Stimulated activated CD4-positive, alpha-beta T cell treated with anti-CD3 and anti-CD28 coated beads, Interleukin-15, amount 100 ng/mL, for 1 hour (primary cell): ENCODE measurements at places on chromosomes 7 and 10.

- no peak for DNase-seq
These were observed 141.7 kb downstream of the SEC23IP start for GRCh38 chr10:120034236-120034635.

- no peak for DNase-seq
These were observed 69.3 kb upstream of the PHYHIPL start for GRCh38 chr10:59107147-59107546.

GRCh38 chr7:122383934-122384333, 79.4 kb upstream of the FEZF1 start:
- DNase-seq: no peak

GRCh38 chr10:53403688-53404087, 631.1 kb upstream of the MBL2 start:
- DNase-seq: no peak

DNA sequence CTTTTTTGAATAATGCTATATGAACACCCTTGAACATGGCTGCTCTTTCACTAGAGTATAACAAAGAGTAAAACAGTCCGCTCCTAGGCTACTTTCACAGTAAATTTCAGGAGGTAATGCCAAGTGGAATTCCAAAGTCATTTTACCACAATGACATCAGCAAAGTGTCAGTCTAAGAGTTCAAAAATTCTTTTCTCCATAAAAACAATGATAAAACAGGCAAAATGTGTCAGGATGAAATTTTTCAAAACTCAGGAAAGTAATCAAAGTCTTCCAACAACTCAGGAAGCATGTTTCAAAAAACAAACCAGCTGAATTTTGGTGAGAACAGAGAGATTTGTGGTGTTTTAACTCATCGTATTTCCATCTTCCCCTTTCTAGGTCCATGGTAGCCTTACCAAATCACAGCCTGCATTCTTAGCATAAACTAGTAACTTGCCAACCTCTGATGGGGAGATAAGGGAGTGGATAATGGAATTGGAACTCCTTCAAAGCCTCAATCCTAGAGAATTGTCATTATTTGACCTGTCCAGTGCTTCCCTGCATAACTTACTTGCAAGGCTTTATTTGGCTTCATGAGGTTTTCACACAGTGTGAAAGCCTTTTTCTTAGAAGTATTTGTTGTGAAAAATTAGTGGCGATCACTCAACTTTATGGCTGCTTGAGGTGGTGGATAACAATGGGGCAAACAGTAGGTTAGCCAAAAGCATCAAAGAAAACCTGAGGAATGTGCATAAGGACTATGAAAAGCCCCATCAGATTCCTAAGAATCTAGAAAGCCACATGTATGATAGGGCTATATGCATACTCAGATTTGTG, 302.7 kb downstream of the HDAC9 start:
- no peak for DNase-seq

- DNase-seq: no peak
These were observed 294.7 kb downstream of the TCF7L2 start for GRCh38 chr10:113244750-113245149.
